Right renal pelvis (tissue), 4 donors: ENCODE measurements at places on chromosomes 3 and 15. TPM values are rescaled to one million over a fixed set of nuclear protein-coding genes. Genes with fewer than 3 reads are reported as not detected.

Gene IL16
- 5.7 TPM for polyA plus RNA-seq

Gene USP50
- polyA plus RNA-seq: 1.3 TPM

Gene CSPG5
- 0.76 TPM for polyA plus RNA-seq

DNA sequence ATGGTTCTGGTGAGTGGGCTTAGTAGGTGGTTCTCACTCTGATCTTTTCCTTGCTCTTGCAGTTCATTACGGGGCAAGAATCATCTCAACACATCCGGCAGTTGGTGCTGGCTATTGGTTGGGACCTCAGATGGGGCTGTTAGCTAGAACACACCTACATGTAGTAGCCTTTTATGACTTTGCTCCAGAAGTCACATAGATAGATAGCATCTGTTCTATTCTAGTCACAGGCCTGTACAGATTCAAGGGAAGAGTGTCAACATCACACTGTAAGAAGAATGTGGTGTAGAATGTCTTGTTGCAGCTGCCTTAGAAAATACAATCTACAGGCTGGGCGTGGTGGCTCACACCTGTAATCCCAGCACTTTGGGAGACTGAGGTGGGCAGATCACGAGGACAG, 15.1 kb downstream of the RAB5A start:
- DNase-seq: no peak

DNA sequence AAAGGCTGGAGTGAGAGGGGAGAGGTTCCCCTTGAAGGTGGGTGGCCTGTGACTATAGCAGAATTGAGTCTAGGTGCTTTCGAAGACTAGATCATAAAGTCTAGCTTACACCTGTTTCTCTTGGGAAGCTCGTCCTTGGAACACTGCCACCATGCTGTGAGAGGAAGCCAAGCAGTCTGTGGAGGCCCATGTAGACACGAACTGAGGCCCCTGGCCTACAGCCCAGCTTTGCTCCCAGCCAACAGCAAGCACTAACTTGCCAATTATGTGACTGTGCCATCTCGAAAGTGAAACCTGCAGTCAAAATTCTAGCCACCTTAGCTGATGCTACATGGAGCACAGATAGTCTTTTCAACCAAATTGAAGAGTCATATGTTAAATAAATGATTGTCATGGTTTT, 190.5 kb upstream of the NECTIN3 start:
- DNase-seq: no peak
